Large intestine (tissue), 12 donors: ENCODE measurements at places on chromosomes 12 and 14. TPM values are rescaled to one million over a fixed set of nuclear protein-coding genes. Genes with fewer than 3 reads are reported as not detected.

Gene PTPN6
- polyA plus RNA-seq: 34.6 TPM

DNA sequence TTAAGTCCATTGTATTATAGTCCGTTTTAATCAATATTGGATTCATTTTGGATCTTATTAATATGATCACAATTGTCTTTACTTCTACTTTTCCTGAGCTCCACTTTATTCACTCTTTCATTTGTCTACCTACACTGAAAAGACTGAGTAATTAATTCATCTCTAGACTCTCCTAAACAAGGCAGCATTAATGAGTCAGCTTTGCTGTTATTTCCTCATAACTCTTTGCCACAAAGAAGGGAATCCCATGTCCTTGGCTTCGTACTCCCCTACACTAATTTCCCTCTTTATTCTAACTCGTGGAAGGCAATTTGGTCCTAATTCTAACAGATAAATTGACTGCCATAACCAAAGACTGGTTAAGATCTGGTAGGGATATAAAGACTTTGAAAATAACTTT is 91.9 kb downstream of the ARMH4 start:
- DNase-seq: no peak

GRCh38 chr12:117395766-117396165 is 34.3 kb upstream of the NOS1 start:
- DNase-seq: no peak

- DNase-seq: no peak
Measured at GRCh38 chr14:35402323-35403113, 2.0 kb downstream of the NFKBIA start.
